Ascending aorta (tissue), 2 donors: ENCODE measurements at places on chromosomes 5 and 9.

DNA sequence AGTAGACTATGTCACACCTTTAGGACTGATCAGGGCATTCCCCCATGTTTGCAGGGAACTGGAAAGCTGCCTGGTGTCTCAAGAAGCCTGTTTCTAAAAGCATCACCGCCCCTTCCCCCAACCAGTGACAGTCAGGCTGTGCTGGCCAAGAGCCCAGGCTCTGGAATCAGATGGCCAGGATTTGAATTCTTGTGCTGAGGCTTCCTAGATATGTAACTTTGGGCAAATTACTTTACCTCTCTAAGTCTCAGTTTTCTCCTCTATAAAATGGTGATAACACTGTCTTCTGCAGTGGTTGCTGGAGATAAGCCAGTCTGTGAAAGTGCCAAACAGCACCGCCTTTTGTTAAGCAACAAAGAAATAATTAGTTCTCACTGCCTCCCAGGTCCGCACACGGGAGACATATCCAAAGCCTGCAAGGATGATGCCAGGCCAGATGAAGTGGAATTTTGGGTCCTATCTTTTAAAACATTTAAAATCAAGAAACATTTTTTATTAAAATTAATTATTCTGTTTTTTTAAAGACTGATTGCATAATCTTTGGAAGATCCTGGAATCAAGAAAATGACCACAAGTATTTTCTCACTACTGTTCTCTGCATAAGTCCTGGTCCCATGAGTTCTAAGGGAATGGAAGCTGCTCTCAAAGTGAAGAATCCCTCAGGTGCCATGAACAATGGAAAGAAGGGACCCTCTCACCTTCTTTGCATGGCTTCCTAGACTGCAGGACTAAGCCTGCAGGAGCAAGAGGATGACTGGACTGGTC lies 13.9 kb downstream of the SLC31A2 start:
- DNase-seq: no peak

GRCh38 chr5:132000677-132001453 lies 10.6 kb downstream of the ACSL6 start:
- no peak for DNase-seq

- no peak for DNase-seq
Observed at GRCh38 chr9:132283863-132284262, 70.9 kb downstream of the SETX start.

- DNase-seq: no peak
Observed at GRCh38 chr5:149895416-149896345, 48.9 kb downstream of the PDE6A start.

- DNase-seq: no peak
Observed at GRCh38 chr9:124266826-124267201, 9.1 kb downstream of the NEK6 start.

- no peak for DNase-seq
Observed at GRCh38 chr5:110734101-110734500, 4.7 kb upstream of the SLC25A46 start.

DNA sequence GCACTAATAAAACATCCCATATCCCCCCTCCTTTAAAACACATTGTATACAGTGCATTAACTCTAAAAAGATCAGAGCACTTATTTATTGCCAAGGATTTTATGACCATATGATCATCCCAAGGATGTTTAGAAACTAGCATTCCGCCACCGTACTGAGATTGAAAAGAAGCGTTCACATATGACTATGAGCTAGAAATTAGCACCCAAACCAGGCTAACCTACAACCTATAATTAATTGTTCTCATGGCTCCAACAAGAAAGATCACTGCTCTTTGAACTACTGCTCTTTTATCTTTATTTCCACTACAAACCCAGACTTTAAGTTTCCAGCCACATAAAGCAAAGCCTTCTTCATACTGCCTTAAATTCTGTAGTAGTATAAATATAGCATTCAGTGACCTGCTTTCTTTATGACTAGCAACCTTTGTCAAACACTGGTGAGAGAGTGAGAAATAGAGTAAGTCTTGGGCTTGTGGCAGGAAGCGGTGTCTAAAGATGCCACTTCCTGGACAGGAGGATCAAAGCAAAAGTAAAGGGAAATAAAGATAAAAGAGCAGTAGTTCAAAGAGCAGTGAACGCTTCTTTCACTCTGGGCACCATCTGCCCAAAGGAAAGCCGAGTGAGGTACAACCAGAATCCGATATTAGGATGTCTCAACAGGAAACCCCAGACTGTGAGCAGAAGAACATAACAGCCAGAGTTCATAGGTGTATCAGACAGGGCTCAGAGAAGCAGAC lies 151.1 kb upstream of the ERCC6L2 start:
- DNase-seq: no peak

DNA sequence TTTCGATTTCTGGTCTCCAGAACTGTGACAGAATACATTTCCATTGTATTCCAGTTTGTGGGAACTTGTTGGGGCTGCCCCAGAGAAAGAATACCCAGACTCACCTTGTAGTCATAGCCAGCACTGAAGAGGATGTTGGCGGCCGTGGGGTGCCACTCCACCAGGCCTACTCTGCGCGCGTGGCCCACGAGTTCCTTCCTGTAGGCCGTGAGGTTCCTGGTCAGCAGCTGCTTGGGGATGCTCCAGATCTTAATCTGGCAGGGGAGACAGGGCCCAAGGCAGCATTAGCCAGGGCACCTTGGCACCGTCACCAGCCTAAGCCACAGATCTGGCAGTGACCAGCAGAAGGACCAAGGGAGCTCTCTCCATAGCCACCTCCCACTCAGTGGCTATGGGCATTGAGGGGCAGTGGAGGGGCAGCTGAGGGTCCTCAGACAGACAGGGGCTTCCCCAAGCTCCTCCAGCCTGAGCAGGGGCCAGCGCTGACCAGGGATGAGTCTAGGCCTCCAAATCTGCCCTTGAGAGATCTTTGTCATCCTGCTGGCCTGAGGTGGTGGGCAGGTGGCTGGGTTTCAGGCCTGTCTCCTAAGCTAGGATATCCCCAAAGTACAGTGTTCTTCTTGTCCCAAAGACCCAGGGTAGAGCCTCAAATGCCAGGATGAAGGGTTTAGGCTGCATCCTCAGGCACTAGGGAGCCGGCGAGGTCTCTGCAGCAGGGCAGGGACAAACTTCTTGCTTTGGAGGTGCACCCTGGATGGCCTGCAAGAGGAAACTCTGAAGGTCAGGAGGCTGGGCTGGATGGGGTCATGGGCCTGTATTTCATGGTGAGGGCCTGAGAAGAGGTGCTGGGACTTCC lies 15.9 kb upstream of the TRIM14 start:
- DNase-seq: no peak

DNA sequence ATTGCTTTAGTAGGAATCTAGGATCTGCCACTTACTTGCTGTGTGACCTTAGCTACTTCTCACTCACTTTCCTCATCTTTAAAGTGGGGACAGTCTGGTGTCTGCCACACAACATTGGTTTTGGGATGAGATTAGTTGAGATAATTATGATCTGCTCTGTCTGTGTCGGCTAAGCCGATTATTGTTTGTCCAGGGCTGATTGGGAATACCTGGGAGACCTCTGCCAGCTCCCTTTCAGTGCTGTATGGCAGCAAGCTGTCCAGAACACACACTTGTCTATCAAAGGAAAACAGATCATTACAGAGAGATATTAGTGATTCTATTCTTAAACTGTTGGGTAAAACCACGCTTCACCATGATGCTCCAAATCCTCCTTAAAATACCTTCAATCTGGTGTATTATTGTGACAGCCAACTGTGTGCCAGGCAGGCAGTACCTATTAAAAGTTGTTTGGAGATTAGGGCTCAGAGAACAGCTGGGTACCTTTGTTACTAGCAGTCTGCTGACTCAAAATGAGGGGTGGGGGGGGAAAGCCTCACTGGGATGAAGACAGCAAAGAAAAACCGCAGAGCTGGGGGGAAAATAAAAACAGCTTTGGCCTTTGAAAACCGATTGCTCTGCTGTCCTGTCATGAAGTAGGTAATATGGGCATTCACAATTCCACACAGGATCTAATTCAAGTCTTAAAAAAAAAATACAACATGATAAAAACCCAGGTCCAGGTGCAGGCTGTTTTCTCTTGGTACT lies 458.4 kb upstream of the C9orf72 start:
- no peak for DNase-seq

- no peak for DNase-seq
Observed at GRCh38 chr9:123727332-123727731, 202.6 kb downstream of the DENND1A start.

DNA sequence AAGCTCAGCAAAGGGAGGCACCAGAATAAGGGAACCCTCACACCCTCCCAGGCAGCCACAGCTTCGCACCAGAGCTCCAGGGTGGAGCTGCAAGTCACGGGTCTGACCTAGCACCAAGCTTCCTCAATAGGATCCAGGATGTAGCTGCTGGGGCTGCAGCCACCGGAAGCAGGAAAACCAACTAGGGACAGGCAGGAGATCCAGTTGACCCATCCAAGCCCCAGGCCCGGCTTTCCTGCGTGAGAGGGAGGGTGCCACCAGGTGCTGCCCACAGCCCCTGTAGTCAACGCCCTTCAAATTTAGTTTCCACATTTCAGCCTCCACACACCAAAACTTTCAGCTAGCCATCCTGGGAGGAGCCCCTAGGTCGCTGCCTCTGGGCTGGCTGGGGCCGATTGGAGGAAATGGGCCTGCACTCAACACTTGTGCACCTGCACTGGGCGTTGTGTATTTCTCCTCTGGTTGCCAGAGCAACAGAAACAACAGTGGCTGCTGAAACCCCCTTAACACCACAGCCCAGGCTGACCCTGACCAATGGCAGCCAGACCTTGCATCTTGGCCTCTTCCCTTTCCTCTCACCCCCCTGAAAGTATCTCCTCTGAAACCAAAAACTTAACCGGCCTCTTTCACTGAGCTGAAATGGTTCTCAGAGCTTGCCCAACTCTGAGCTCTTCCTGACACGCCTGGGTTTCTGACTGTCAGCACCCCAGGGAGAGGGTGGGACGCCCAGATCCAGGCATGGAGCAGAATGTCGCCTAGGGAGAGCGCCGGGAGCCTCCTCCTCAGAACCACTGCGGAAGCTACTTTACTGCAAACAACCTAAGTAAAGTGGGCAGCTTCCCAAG lies 226.5 kb upstream of the MAP3K1 start:
- DNase-seq: no peak

- DNase-seq: no peak
Observed at GRCh38 chr9:128166169-128166568, 6.1 kb downstream of the BBLN start.

DNA sequence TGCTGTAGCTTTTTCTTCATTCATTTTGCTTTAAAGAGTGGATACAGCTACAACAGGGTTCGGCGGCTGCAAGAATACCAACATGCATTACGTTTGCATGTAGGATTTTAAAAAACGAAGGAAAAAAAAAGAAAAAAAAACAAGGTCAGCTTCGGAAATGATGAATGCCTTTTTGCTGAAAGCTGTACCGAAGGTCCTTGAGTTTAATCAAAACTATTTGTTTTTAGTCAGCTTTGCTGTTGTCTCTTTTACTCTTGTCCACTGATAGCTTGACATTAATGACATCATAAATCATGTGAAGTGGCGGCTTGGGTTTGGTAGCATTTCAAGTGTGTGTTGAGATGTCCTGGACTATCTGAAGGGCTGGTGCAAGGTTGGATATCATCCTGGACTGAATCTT lies 779.1 kb downstream of the NR2F1-AS1 start:
- no peak for DNase-seq

- DNase-seq: no peak
Observed at GRCh38 chr5:117456866-117457470, 882.3 kb upstream of the SEMA6A start.

GRCh38 chr5:89399548-89399947 lies 516.6 kb upstream of the MEF2C start:
- no peak for DNase-seq

- DNase-seq: no peak
Observed at GRCh38 chr9:91217388-91217787, 144.3 kb downstream of the AUH start.

DNA sequence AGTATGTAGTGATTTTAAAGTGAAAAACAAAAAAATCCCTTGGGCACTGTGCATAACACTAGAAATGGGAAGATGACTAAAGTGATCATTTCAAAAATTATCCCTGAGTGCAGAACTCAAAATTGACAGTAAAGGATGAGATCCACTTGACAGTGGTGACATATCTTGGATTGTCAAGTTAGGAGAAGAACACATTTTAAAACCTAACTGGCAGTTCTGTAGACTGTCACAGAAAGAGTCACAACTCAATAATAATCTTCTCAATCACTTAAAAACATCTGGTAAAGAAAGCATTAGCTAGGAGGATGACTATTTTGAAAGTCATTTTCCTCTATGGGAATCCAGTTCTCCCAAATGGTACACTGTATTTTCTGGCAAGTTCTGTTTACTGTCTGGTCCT lies 127.1 kb downstream of the PIP5K1B start:
- DNase-seq: no peak

DNA sequence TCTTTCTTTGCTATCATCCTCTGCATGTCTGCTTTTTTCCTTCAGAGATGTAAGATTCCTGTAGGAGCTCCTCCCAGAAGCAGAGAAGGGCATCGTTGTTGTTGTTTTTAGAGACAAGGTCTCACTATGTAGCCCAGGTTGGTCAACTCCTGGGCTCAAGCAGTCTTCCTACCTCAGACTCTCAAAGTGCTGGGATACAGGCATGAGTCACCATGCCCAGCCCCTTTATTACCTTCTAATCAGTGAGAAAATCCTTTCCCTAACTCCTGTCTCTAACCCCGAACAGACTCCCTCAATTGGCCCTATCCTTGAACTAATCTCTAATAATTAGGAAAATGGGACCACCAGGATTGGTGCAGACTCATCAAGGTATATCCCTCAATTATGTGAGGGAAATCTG lies 64.4 kb downstream of the GALNT10 start:
- DNase-seq: no peak

DNA sequence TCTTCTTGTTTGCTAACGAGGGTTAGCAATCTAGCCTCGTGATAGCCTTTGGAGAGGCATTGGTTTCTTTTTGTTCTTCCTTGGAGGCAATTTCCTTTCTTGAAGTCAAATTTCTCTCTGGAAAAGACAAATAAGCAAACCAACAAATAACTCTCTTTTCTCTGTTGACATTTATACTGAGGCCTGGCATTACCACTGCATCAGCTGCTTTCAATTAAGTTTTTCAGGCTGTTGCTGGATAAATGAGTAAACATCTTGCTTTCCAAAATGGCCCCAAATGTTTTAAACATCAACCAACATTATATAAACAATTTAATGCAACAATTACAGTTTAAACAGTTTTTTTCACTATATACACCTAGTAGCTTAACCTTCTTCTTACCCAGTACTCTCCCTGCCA lies 264.4 kb downstream of the HTR1A start:
- no peak for DNase-seq
